ENCODE measurements at places on chromosomes 7 and 10.
A peak's percentile ranks its signal among the peaks of the same experiment; 100 is the strongest.

DNA sequence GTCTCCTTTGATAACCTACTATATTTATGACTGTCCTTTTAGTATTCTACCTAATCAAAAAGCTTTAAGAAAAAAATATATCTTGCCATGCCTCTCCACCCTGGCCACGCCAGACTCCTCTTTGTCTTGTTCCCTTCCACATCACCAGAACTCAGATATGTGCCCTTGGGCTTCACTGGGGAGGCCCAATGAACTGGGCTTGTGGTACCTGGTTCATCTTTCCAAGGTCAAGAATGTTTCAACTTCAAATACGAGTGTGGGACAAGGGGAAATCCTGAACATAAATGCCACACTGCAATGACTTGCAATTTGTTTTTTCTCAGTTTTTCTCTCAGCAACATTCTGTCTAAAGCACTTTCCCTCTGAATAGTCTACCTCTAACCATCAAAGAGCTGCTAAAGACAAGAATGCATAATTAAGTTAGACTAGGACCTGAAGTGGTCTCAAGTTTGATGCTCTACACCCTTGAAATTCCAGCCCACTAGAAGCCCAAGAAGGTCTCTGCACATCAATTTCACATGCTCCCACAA, 9.9 kb downstream of the ERCC6 start:
- DNase-seq, result no peak

DNA sequence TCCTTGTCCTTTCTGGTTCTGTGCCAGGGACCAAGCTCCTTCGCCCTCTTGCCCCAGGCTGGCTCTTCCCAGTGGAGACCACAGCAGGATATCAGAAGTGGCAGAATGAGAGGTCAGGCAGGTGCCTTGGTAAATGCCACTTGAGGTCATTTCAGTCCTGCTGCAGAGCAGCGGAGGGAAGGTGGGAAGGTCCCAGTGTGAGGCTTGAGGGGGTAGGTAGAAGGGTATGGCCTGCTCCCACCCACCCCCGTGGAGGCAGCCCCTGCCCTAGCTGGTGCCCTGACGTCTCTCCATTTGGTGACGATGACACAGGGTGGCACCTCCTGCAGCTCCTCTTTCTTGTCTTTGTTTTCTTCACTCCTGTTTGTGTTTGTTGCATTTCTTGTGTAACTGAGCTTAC, 538.8 kb downstream of the TCERG1L start:
- peak; percentile 7 for DNase-seq

DNA sequence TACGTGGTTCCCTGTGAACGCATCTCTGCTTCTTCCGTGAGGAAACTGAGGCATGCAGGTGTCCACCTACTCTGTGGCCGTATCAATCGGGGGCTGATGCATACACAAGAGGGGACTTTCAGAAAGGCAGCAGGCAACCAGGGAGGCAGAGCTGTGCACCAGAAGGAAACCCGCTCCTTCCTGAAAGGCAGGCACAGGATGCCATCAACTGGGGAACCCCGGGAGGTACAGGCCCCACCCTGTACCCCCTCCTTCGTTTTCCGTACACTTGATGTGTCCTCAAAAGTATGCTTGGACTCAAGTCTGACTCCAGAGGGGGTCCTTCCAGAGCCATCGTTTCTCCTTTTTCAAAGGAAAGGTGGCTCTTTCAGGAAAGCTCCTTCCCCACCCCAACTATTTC, 59.5 kb downstream of the ASB13 start:
- DNase-seq, result no peak

DNA sequence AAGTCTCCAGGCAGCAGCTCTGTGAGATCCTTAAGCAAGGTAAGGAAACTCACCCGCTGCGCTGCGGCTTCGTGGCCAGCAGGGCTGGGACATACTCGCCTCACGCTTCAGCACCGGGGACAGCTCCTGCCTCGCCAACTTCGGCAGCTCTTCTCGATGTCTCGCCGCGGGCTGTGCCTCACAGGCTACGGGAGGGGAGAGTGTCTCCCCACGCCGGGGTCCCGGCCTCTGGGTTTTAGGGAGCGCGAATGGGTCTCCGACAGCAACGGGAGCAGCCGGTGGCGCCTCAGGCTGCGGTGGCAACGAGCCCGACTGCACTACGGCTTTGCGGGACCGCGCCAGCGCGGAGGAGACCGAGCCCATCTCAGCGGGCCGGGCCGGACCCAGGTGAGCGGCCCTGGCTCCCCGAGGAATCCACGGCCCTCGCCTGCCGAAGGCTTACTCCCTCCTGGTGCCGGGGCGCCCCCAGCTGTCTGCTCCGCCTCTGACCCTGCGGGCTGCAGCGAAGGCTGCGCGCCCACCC, 62.4 kb downstream of the LSM5 start:
- DNase-seq, result peak; percentile 26

- no peak for DNase-seq
These were observed 62.5 kb downstream of the C10orf143 start for GRCh38 chr10:130048081-130048480.

GRCh38 chr10:68269562-68270290, 37.8 kb upstream of the ATOH7 start:
- DNase-seq, result no peak

- no peak for DNase-seq
These were observed 602.0 kb upstream of the COBL start for GRCh38 chr7:51918581-51918980.
